ENCODE measurements at places on chromosomes 1 and 21. TPM values are rescaled to one million over a fixed set of nuclear protein-coding genes. Genes with fewer than 3 reads are reported as not detected.

DNA sequence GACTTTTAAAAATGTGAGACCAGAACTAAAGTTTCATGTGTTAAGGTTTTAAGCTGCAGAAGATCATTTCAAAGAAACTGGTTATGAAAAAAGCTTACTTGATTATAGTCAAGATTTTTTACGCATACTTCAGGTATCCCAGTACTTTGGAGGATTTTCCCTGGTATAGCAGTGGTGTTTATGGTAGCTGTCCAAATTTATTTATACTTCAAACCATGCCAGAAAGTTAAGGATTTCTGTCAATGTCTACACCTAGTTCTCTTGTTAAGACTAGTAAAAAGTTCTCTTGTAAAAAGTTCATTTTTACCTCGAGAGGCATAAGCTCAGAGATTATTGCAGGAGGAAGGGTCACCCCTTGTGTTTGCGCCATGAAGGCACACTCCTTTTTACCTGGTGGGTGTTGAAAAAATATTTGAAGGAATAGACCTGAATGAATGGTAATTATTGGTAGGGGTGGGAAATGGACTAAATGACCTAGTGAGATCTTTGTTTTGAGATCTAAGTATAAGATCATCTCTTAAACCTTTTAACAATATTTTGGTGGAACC, 2.8 kb downstream of the DYRK1A start:
- DNase-seq = no peak
- H3K4me3 ChIP-seq = peak overlapping the region; percentile 93
- H3K36me3 ChIP-seq = peaks cover 10% of the 10 kb centered on the region
- H3K27ac ChIP-seq = peak overlapping the region; percentile 90

GRCh38 chr1:39326836-39327235, 122.3 kb downstream of the MACF1 start:
- DNase-seq = no peak
- peaks cover 12% of the 10 kb centered on the region for H3K4me1 ChIP-seq
- H3K27me3 ChIP-seq = no peaks in the 10 kb centered on the region
- no peak overlapping the region for H3K4me3 ChIP-seq

DNA sequence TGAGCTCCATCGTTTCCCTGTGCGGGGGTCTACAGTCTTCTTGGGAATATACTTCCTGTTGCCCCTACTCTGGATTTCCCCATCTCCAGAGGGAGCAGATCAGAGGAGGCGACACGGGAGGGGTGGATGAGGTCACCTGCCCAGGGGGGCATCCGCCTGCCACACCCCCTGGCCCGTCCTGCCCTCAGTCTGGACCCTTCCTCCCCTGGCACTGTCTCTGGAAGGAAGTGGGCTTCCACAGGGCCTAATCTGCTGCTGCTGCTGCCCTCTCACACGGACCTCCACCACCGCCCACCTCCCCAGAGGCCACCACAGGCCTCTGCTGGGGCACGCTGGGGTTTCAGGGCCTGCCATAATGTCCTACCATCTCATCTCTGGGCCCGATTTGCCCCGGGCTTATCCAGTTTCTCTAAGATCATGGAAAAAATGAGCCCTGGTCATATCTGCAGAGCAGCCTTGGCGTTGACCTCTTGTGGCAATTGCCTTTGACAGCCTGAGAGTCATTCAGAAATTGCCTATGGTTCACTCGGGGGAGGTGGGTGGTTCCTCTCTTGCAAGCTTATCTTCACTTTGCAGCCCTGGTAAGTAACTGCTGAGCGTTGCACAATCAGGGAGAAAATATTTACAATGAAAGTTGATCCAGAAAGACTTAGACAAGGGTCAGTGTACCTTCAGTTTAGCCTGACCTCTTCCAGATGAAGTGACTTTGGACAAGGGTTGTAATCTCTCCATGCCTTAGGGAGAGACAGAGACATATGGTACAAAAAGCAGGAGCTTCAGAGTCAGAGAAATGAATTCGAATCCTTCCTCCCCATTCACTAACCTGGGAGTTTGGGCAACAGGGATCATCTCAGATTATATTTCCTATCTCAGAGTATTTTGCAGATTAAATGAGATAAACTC, 252.4 kb downstream of the TOMM20 start:
- DNase-seq = no peak
- H3K36me3 ChIP-seq = no peaks in the 10 kb centered on the region
- no peaks in the 10 kb centered on the region for H3K27me3 ChIP-seq
- H3K4me1 ChIP-seq = peaks cover 51% of the 10 kb centered on the region
- peak overlapping the region; percentile 92 for H3K27ac ChIP-seq

Gene C8B
- not detected for total RNA-seq
